T-helper 9 cell (primary cell): ENCODE measurements at places on chromosomes 6 and 20.

DNA sequence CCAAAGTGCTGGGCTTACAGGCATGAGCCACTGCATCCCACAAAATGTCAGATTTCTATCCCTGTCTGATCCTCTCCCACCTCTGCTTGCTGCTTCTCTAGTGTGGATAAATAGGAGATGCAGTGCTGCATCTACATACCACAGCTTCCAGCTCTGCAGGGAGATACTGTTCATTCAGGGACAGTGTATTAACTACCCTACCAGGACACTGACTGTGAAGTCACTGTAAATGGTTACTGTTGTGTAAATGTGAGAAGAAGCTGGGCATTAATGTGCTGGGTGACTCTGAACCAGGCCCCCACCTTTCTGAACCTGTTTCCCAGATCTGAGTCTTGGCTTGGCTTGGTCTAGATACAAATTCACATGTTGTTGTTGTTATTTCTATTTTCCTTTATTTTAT is 488.6 kb upstream of the SULF2 start:
- DNase-seq = no peak

- DNase-seq = no peak
Measured at GRCh38 chr6:69098910-69099309, 463.8 kb downstream of the ADGRB3 start.

DNA sequence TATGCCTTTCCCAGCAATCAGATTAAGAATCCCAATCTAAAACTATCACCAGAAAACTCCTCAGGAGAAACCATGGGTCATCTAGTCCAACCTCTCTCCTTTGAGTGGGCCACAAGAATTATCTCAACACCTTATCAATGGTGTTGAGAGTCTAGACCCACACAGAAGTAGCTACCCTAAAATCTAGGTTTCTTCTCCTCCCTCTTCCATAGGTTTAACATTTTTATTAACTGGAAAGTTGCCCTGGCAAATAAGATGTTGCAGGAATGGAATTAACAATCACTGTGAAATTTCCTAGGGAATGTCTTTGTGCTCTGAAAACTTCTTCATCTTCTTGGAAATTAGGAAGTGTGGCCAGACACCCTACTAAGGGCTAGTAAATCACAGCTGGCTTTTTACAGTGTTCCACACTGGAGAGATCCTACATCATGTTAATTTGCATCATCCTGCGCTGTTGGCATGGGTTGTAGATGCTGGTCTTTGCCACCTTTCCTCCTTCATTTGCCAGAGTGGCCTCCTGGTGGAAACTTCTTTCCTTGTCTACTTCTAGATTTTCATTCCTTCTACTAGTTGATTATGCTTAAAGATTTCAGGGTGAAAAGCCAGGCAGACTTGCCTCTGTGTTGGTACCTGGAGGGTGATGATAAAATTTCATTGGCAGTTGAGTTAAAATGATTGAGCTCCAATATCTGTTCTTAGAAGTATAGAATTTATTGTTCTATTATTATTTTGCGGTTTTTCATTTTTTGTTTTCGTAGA is 2.7 kb downstream of the TNFAIP3 start:
- no peak for DNase-seq

DNA sequence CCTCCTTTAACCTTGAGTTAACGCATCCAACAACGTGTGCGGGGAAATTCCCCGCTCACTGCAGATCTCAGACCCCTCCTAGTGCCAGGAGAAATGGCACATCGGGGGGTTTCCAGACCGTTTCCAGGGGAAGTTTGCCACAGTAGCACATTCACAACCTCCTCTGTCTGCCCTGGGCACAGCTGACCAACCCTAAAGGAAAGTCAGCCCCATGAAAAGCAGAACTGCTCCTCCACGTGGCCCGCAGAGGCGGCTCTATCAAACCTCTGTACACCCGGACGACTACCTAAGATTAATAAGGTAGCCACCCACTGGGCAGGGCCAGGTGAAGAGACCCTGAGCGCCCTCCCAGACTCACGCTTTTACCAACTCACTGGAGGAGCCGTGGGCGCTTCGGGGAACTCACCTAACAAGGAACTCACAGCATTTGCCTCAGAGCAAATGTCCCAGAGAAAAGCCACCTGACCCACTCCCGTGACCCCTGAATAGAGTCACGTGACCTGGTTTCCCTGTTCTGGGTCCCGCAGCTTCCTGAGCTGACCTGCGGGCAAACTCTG is 93.1 kb downstream of the PRND start:
- DNase-seq = no peak

DNA sequence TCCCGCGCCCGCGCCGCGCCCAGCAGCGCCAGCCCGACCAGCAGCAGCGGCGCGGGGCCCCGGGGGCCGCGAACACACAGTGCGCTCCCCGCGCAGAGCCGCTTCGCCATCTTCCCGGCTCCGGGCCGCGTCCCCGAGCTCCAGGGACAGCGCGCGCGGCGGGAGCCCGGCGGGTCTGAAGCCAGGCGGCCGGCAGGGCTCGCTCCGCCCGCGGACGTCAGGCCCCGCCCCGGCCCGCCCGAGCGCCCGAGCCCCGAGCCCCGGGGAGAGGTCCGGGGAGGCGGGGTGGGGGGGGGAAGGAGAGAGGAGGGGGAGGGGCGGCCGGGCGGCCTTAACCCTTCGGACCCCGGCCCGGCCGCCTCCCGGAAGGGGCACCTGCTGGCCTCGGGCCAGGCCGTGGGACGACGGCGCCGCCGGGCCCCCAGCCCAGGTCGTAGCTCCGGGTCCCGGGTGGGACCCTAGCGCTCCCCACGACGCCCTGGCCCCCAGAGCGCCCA is at the start of gene LAMA5:
LAMA5 (minus strand) TSS at position 177 of the 497 bp plus-strand sequence; CDS start at position 110, 67 bp downstream.
- DNase-seq = no peak

DNA sequence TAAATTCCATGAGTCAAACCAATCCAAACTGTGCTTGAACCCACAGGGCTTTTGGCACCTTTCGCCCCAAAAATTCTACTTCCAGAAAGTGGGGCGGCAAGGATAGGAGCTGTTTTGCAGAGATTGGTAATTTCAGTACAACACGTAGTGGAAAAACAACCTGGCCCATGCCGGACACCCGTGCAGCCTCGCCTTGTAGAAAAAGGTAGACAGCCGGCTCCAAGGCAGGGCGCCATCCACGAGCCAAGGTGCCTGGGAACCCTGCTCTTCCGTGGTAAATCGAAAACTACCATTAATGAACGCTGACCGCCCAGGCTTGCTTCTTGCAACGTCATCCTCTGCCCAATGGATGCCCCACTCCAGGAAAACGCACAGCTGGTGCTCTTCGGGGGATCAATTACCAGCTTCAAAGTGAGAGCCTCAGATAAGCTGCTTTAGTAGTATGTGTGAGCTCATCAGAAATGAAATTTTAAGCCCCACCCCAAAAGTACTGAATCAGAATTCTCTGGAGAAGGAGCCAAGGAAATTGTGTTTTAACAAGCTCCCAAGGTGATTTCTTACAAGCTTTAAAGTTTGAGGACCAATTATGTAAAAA is 1.8 kb downstream of the OOEP start:
- DNase-seq = no peak

DNA sequence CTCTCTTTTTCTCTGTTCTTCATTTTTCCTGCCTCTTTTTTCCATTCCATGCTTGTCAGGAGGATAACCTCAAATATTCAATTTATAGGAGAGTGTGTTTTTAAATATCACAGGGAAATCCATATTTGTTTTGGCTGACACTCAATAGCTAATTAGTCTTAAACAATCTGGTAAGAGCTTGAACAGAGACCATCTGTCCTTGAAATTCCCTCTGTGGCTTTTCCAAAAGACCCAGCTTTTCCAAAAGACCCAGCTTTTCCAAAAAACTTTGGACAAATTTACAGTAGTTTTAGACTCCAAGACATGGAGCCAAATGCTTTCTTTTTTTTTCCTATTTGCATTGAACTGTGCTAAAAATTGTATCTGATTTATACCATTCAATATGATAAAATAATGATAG is 127.4 kb upstream of the FAM83B start:
- no peak for DNase-seq

DNA sequence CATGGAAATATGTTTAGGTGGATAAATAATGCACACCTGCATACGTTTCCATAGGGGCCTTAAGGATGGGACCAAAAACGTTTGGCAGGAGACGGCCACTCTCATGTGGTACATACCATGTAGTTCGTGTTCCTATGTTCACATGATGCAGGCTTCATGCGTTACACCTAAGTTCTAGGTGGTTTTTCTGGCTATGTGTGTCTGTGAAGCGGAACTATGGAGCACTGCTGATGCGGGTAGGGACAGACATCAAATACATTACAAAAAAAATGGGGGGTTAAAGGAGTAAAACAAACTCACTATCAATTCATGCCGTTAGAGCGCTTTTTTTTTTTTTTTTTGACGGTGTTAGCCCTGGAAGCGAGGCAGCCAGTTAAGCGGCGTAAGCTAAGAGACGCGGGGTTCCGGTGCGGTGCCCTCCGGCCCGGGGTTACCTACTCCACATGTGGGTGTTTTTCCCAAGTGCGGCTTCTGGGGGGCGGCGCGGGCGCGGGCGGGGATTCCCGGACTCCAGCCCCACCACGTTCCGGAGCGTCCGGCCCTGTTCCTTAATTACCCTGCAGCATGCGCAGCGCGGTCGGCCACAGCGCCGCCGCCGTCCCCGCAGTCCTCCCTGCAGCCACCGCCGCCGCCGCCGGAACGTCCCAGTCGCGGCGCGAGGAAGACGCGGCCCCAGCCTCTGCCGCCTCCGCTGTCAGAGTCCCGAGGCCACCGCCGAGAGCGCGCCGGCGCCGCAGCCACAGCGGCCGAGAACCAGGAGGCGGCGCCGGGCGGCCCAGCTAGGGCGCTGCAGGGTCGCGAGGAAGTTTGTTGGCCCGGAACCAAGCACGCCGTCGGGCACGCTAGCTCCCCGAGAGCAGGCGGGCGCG is 648 bp downstream of the COL19A1 start:
- peak; percentile 44 for DNase-seq

- DNase-seq = no peak
Measured at GRCh38 chr20:54090230-54091119, 20.1 kb upstream of the BCAS1 start.

- DNase-seq = no peak
Measured at GRCh38 chr6:147811913-147812629, 303.6 kb downstream of the SAMD5 start.

GRCh38 chr6:153328194-153328593 is 197.1 kb upstream of the RGS17 start:
- DNase-seq = no peak

DNA sequence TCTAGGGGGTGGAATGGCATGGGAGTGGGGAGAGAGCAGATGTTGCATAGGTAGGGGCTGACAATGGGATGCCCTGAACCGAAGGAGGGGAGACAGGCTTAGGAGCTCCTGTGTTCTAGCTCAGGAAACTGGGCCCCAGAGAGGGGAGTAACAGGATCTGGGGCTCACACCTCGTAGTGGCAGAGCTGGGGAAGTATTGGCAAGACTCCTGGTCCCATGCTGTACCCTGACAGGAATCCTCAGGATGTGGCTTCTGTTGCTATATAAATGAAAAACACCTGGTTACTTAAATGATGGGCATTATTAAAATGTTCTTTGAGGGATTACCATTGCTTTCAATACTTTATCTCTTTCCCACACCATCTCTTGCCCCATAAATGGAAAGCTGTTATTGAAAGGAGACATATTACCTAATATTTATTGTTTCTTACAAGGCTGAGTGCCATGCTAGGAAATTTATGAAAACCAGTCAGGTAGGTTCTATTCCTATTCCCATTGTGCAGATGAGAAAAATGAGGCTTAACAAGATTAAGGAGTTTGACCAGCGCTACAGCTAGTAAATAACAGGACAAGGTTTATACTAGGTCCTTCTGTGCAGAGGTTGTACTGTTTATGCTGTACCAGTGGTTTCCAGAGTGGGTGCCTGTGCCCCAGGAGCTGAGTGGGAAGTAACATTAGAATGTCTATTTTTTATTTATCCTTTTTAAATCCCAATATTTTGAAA is 35.3 kb upstream of the TCP11 start:
- no peak for DNase-seq

- no peak for DNase-seq
Measured at GRCh38 chr6:85348643-85349042, 101.2 kb upstream of the NT5E start.

- no peak for DNase-seq
Measured at GRCh38 chr6:163826629-163827028, 412.1 kb downstream of the QKI start.

DNA sequence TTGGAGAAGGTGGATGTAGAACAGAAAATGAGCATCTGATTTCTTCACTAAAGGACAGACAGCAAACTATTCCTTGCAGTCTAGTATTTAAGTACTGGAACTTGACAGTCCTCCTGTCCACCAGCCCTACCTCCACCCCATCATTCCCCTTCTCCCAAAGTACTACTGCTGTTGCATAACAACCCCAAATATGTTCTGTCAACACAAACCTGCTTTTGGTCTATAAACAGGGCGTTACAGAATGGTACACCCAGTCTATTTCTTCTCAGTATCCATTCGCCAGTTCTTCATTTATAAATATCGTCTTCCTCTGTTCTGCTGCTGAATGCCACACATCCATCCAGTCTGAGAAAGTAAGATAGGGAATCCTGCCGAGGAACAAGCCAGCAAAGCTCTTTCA is 27.7 kb upstream of the SLC22A1 start:
- DNase-seq = no peak

GRCh38 chr20:48448666-48449600 is 378.9 kb downstream of the PREX1 start:
- no peak for DNase-seq

DNA sequence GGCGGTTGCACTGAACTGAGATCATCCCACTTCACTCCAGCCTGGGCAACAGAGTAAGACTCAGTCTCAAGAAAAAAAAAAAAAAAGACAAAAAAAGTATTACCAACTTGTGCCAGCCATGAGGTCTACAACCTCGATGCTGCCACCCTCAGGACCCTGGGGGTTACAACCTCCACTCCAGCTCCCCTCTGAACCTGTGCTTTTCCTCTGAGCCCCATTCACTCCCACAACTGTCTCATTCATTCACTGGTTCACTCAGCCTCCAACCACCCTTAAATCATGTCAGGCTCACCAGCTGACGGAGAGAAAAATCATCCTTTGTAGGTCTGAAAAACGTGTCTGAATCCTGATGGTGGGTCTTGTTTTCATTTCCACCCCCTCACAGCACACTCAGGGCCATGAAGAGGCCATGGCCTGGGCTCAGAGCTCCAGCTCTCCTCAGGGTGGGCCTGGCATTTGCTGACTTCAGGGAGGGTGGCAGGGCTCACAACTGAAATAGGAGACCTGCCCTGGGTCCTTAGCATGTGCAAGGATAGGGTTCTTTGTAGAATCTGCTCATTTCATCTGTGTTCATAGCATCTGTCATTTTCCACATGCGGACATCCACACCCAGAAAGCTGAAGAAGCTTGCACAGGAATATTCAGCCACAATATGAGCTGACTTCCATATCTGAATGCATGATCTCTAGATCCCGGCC is 1.9 kb upstream of the ULBP1 start:
- no peak for DNase-seq

DNA sequence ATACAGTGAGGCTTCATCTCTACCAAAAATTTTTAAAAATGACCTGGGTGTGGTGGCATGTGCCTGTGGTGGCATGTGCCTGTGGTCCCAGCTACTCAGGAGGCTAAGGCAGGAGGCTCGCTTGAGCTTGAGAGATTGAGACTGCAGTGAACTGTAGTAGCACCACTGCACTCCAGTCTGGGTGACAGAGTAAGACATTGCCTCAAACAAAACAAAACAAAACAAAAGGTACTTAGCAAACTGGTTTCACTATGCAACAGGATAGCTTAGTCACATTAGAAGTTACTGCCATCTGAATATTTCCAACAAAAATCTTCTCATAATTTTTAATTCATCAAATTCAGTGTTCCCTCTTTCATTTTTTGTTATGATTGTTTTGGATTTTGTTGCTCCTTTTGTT is 137.9 kb downstream of the QRSL1 start:
- no peak for DNase-seq

GRCh38 chr20:2932498-2932897 is 59.2 kb downstream of the PTPRA start:
- no peak for DNase-seq

- DNase-seq = no peak
Measured at GRCh38 chr20:967796-968742, 34.0 kb downstream of the RSPO4 start.
